ENCODE measurements at places on chromosomes 3 and 15. TPM values are rescaled to one million over a fixed set of nuclear protein-coding genes. Genes with fewer than 3 reads are reported as not detected.

DNA sequence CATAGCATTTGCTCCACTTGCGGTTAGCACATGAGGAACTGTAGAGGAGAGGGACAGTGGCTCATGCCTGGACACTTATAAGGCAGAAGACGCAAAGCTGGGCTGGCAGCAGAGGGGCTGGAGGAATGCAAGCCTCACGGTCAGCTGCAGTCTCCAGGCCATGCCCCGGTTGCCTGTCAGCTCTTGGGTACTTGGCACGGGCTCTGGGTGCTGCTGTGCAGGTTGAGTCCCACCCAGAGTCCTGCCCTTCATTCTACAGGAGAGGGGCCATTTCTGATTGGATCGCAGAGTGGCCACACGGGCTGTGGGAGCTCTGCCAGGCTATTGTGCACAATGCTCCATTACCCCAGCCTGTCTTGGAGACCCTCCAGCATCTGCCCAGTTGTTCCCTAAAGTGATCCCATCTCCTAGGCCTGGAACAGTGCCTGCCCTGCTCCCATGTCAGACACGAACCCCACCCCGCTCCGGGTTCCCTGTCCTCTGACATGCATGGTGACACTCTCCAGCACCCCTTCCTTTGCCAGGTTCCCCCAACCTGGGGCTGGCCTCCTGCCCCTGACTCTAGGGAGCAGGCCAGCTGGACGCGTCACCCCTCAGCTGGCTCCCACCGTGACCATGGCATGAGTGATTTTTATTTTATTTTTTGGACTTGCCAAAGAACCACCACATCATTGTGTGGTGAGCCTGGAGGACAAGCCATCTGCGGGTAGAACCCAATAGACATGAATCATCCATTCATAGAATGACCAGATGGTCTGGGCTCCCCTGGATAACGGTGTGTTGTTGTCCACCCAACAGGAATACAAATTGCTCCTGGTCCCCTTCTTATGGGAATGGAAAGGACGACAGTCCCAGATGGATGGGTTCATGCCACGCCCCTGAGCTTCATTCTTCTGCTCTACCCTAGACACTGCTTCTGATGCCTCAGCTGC lies 51.0 kb upstream of the KLF13 start:
- peaks cover 35% of the 10 kb centered on the region for H3K4me1 ChIP-seq
- H3K27ac ChIP-seq: no peak overlapping the region

Gene MTMR10
- 22.3 TPM for total RNA-seq

Gene CPN2
- total RNA-seq: not detected

DNA sequence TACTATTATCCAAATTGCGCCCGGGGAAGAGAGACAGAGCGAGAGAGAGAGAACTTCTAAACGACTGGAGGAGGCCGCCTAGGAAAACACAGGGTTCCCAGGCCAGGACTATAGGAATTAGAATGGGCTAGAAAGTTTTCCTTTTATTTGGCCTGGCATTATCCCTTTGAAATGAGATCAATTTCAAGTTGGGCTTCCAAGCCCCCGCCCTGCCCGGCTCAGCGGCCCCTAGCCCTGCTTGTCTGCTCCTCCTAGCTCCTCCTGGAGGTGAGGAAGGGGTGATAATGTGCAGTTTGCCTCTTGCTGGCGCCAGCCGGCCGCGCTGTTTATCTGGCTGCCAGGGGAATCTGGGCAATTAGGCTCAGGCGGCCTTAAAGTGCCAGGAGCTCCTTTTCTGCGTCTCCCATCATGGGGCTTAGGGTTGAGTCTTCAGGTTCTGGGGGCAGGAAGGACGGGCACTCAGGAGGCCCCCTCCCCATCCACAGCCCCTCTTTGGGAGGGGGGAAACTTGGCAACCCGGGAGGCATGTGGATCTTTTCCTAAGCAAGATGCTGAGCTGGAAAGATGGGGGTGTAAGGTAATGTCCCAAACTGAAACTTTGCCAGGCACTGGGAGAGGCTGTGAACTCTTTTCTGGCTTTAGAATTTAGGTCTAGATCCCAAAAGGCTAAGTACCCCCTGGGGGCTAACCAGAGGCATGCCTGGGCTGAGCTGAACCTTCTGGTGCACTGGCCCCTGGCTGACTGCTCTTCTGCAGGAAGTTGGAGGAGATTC lies 5.5 kb downstream of the SMAD6 start:
- no peaks in the 10 kb centered on the region for H3K36me3 ChIP-seq
- peaks cover 20% of the 10 kb centered on the region for H3K27me3 ChIP-seq
- H3K27ac ChIP-seq: no peak overlapping the region
- H3K4me3 ChIP-seq: no peak overlapping the region

- H3K36me3 ChIP-seq: no peaks in the 10 kb centered on the region
- DNase-seq: no peak
- H3K4me3 ChIP-seq: no peak overlapping the region
- peaks cover 37% of the 10 kb centered on the region for H3K27me3 ChIP-seq
Measured at GRCh38 chr15:44222478-44222877, 27.4 kb upstream of the FRMD5 start.

GRCh38 chr3:37626736-37627565 lies 234.7 kb upstream of the CTDSPL start:
- H3K36me3 ChIP-seq: no peaks in the 10 kb centered on the region
- H3K27me3 ChIP-seq: no peaks in the 10 kb centered on the region
- H3K4me3 ChIP-seq: no peak overlapping the region
- H3K27ac ChIP-seq: no peak overlapping the region
- H3K4me1 ChIP-seq: no peaks in the 10 kb centered on the region

DNA sequence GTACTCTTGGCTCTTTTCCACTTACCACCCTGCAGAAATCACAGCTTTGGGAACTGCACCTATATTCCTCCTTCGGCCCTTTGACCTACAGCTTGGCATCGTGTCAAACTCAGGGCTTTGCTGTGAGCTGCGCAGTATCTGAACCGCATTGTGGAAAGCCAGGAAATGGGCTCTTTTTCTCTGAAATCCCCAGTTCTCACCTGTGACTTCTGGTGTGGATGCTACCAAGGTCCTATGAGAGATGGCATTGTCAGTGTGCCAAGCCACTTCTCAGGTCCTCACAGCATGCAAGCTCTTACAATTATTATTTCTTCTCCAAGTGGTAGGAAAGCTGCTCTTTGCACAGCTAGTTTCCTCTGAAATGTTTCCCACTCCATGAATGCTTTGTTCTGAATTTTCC lies 450.6 kb upstream of the TBL1XR1 start:
- peaks cover 4% of the 10 kb centered on the region for H3K36me3 ChIP-seq
- H3K4me1 ChIP-seq: peaks cover 46% of the 10 kb centered on the region
- no peaks in the 10 kb centered on the region for H3K27me3 ChIP-seq
- H3K4me3 ChIP-seq: peak overlapping the region; percentile 37
- H3K27ac ChIP-seq: peak overlapping the region; percentile 71
- peak; percentile 40 for DNase-seq

Gene MKRN2OS
- not detected for total RNA-seq

DNA sequence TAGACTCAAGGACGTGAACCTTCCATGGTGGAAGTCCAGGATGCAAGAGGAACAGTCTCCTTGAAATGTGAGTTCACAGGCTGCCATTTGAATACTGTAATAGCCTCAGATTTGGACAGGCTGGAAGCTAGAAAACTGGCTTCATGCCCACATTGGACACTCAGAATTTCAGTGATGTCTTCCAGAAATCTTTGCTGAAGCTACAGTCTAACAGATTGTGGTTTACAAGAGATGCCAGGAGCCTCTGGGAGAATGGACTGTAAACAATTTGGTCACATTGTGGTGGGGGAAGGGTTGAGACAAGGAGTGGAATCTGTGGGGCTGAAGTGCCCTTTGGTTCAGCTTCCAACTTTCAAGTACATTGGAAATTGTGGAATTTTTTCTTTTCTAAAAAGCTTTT lies 252.0 kb upstream of the PROK2 start:
- H3K4me3 ChIP-seq: no peak overlapping the region
- H3K4me1 ChIP-seq: peaks cover 6% of the 10 kb centered on the region
- DNase-seq: no peak
- H3K27me3 ChIP-seq: no peaks in the 10 kb centered on the region

GRCh38 chr15:73573572-73573971 lies 59.6 kb downstream of the NPTN start:
- no peak overlapping the region for H3K4me3 ChIP-seq
- H3K36me3 ChIP-seq: peaks cover 22% of the 10 kb centered on the region
- H3K27ac ChIP-seq: no peak overlapping the region
- peaks cover 23% of the 10 kb centered on the region for H3K4me1 ChIP-seq
- no peaks in the 10 kb centered on the region for H3K27me3 ChIP-seq

- no peak for DNase-seq
- no peaks in the 10 kb centered on the region for H3K4me1 ChIP-seq
- H3K36me3 ChIP-seq: no peaks in the 10 kb centered on the region
- H3K4me3 ChIP-seq: no peak overlapping the region
Measured at GRCh38 chr15:87032295-87032694, 952.6 kb downstream of the AGBL1 start.

DNA sequence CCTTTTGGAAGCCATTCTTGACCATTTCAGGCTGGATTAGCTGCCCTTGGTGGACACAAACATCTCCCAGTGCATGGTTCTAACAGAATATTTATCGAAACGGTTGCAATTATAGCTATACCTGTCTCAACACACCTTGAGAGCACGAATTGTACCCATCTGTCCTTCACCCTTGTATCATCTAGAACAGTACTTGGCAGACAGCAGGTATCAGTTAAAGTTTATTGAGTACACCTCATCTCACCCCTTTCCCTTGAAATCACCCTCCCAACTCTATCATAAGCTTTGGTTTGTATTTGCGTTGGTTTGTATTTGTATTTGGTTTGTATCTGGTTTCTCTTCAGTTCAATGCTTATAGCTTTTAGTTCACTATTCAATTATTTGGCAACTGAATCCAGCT lies 12.4 kb downstream of the TSPAN3 start:
- H3K27ac ChIP-seq: no peak overlapping the region
- DNase-seq: no peak
- no peak overlapping the region for H3K4me3 ChIP-seq
- H3K36me3 ChIP-seq: peaks cover 8% of the 10 kb centered on the region

DNA sequence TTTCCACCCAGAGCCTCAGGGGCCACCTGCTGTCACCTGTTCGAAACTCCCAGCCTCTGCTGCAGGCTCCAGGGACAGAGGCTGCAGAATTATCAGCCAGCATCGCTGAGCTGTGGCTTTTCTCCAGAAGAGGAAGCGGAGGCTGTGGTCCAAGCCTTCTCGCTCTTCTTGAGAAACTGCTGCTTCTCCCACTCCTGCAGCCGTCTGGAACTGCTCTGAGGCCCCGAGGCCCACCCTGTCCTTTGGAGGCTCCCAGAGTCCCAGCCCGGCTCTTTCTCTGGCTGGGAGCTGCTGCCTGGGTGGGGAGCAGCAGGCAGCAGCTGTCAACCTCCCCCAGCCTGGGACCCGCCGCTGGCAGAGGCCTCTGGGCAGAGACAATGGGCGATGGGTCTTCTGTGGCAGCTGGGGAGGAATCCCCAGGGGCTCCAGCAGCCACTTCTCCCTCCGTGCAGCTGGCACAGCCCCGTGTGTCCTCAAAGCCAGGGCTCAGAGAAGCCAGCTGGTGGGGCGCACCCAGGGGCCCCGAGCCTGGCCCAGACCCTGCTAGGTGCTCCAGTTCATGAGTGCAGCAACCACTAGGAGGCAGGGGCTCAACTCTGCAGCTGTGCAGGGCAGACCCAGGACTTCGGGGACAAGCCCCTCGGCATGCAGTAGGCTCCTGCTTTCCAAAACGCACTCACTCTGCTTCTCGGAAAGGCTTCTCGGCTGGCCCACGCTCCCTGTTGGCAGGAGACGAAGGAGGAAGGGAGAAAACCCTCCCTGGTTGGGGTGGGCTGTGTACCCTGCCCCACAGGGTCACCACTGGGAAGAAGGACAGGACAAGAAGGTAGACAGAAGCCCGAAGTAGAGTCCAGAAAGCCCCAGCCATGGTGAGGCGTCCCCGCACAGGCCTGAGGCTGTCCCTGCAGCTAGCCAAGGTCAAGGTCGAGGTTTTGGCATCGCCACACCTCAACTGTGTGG lies 49.9 kb upstream of the FURIN start:
- peaks cover 77% of the 10 kb centered on the region for H3K4me1 ChIP-seq
- H3K4me3 ChIP-seq: peak overlapping the region; percentile 56
- peaks cover 25% of the 10 kb centered on the region for H3K36me3 ChIP-seq
- H3K27ac ChIP-seq: peak overlapping the region; percentile 87
- DNase-seq: peak; percentile 45

- H3K36me3 ChIP-seq: peaks cover 48% of the 10 kb centered on the region
- no peaks in the 10 kb centered on the region for H3K27me3 ChIP-seq
Measured at GRCh38 chr3:42632146-42632545, 21.4 kb upstream of the ZBTB47 start.

Gene ITGA11
- total RNA-seq: 0.18 TPM

DNA sequence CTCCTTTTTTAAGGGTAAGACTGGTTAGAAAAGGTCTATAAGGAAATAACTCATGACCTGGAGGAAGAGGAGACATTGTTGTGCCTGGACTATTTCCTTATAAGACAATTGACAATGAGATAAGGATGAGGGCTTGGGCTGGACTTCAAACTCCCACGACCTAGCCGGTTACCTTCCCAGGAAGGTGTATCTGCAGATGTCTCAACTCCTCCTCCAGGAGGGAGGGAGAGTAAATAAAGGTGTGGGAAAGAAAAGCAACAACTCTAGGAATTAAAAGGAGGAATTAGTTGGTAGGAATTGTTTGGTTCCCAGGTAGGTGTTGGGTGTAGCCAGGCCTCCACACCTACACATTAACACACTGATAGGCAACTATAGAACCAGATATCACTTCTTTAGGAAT lies 97.8 kb upstream of the TBL1XR1 start:
- no peaks in the 10 kb centered on the region for H3K27me3 ChIP-seq
- no peak for DNase-seq
- no peak overlapping the region for H3K4me3 ChIP-seq
- H3K36me3 ChIP-seq: no peaks in the 10 kb centered on the region

Gene ATP10A
- total RNA-seq: 58.9 TPM

DNA sequence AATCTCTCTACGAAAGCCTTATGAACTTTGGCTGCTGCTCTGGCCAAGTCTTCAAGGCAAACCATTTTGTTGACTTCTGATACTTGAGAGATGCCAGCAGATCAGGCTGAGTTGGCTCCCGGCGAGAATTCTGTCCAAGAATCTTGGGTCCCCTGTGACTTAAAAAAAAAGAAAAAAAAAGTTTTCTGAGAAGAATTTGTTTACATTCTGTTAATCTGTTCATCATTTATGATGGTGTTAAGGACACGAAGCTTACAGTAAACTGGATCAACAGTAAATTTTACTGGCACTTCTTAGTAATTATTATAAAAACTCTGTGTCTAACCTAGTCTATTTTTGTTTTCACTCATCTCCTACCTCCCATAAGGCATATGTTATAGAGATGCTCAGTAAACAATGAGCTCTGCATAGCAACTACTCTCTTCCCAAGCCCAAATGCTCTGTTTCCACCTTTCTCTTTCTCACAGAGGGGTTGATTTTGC lies 320.9 kb upstream of the RASGRP1 start:
- H3K4me1 ChIP-seq: peaks cover 3% of the 10 kb centered on the region
- no peak overlapping the region for H3K4me3 ChIP-seq
- H3K27ac ChIP-seq: no peak overlapping the region
- no peak for DNase-seq
- H3K27me3 ChIP-seq: peaks cover 6% of the 10 kb centered on the region

Gene PAK6
- total RNA-seq: 1.4 TPM

Gene SMC4
- 292 TPM for total RNA-seq

DNA sequence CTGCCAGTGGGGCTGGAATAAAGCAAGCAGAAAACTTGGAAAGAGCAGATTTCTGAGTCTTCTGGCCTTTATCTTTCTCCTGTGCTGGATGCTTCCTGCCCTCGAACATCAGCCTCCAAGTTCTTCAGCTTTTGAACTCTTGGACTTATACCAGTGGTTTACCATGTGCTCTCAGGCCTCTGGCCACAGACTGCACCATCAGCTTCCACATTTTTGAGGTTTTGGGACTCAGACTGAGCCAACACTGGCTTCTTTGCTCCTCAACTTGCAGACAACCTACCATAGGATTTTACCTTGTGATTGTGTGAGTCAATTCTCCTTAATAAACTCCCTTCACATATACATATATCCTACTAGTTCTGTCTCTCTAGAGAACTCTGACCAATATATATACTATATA lies 706.6 kb downstream of the NR2F2 start:
- no peaks in the 10 kb centered on the region for H3K27me3 ChIP-seq
- H3K4me1 ChIP-seq: no peaks in the 10 kb centered on the region
- no peak overlapping the region for H3K4me3 ChIP-seq
- H3K27ac ChIP-seq: no peak overlapping the region

All from activated CD8-positive, alpha-beta T cell treated with anti-CD3 and anti-CD28 coated beads, Interleukin-2, amount 10 ng/mL, durations not matched to agents 7 days and 5 days (primary cell).